Neural crest cell (in vitro differentiated cells): ENCODE measurements at places on chromosomes 12 and 14. TPM values are rescaled to one million over a fixed set of nuclear protein-coding genes. Genes with fewer than 3 reads are reported as not detected.

GRCh38 chr12:62032870-62033269, 227.3 kb upstream of the USP15 start:
- no peaks in the 10 kb centered on the region for H3K4me1 ChIP-seq
- H3K27me3 ChIP-seq: no peaks in the 10 kb centered on the region
- DNase-seq: no peak
- no peak overlapping the region for H3K4me3 ChIP-seq
- H3K36me3 ChIP-seq: no peaks in the 10 kb centered on the region

GRCh38 chr12:95173392-95174251, 43.6 kb downstream of the FGD6 start:
- H3K36me3 ChIP-seq: no peaks in the 10 kb centered on the region
- no peak for DNase-seq
- no peak overlapping the region for H3K27ac ChIP-seq
- no peak overlapping the region for H3K4me3 ChIP-seq
- no peaks in the 10 kb centered on the region for H3K27me3 ChIP-seq

ASB2 gene
- total RNA-seq: 3.0 and 3.5 TPM in 2 replicates

GPR132 gene
- not detected in 2 replicates for total RNA-seq

DNA sequence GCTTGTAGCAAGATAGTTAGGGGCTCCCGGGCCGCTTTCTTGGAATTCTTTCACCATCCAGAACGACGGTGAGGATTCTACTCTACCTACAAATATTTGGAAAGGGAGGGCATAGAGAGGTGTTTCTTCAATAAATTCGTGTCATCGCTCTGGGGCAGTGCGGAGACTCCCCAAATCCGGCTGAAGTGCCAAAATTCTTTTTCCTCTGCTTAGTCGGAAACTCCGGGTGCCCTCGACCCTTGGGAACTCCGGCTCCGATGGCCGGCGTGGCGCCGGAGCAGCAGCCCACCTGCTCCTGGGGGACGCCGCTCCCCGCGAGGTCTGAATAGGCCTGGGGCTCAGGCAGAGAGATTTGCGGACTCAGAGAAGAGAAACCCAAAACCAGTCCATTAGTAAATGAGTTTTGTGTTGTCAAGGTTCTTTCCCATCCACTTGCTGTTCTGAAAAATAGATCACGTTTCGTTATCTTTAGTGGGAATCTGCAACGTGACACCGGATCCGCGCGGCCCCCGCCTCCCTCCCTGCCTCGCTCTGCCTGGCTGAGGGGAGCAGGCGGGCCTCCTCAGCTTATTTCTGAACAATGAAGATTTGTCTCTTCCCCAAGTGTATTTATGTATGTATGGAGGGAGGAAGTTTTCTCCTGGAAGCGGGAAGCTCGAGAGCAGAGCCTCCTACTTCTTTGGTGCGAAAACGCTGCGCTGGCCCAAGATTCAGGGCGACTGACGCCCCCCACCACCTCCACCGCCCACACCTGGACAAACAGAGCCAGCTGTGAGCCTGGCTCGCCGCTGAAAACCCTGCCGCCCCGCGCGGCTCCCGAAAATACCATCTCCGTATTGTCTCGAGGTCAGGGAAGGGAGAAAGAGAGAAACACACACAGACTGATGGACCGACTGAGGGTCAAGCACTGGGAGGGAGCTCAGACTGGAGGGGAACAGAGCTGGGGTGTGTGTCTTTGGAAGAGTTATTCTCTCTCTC, 3.7 kb upstream of the SIX1 start:
- DNase-seq: no peak
- peaks cover 46% of the 10 kb centered on the region for H3K4me1 ChIP-seq
- H3K27ac ChIP-seq: no peak overlapping the region
- peaks cover 99% of the 10 kb centered on the region for H3K27me3 ChIP-seq
- H3K36me3 ChIP-seq: no peaks in the 10 kb centered on the region

DNA sequence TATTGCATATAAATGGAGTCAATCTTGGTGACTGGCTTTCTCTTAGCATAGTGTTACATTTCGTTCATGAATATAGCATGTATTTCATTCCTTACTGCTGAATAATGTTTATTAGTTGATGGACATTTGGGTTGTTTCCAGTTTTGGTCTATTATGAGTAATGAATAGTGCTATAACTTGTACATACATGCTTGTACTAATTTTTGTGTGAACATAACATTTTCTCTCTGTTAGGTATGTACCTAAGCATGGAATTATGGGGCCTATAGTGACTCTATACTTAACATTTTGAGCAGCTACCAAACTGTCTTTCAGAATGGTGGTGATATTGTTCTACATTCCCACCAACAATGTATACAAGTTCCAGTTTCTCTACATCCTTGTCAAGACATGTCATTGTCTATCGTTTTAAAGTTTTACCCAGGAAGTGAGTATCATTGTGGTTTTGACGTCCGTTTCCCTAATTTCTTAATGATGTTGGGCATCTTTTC, 23.1 kb downstream of the ATP2A2 start:
- peaks cover 31% of the 10 kb centered on the region for H3K36me3 ChIP-seq
- no peaks in the 10 kb centered on the region for H3K27me3 ChIP-seq
- no peak overlapping the region for H3K27ac ChIP-seq
- H3K4me1 ChIP-seq: peaks cover 9% of the 10 kb centered on the region
- H3K4me3 ChIP-seq: no peak overlapping the region
- no peak for DNase-seq

CLEC4C gene
- total RNA-seq: not detected in 2 replicates
